ENCODE measurements at places on chromosomes 4 and X.

DNA sequence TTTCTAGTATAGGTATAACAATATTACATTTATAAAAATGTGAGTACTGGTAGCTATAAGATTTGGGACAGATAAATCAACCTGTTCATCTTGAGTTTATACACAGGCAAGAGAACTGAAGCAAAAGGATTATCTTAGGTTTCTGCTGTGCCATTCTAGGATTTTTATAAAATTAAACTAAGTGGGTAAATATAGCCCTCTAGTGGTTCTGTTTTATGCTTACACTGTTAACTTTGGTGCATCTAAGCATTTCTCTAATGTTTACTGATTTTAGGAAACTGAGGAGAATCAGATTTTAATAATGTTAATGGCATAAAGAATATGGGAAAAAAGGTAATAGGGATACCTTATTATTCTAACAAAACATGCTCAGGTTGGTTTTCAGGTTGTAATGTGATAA is 1.1 kb upstream of the RRH start:
- no peak for DNase-seq

DNA sequence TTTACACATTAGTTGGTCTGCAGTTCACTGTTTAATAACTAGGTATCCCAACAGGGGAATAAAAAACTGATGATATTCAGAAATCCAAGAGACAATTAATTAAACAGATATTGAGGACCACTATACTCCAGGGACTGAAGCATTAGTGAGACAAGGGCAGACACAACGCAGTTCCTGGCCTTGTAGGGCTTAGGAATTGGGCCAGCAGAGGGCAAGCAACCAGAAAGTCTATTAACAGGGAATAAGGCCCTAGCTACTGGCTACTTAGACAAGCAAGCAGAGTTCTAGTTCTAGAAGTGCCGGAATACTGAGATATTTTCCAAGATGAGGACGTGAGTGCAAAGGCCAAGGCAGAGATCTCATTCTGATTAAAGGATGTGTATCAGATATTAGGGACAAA is 58.6 kb upstream of the ADGRA3 start:
- DNase-seq, result no peak

GRCh38 chrX:72467135-72467534 is 105.5 kb downstream of the HDAC8 start:
- DNase-seq, result no peak

DNA sequence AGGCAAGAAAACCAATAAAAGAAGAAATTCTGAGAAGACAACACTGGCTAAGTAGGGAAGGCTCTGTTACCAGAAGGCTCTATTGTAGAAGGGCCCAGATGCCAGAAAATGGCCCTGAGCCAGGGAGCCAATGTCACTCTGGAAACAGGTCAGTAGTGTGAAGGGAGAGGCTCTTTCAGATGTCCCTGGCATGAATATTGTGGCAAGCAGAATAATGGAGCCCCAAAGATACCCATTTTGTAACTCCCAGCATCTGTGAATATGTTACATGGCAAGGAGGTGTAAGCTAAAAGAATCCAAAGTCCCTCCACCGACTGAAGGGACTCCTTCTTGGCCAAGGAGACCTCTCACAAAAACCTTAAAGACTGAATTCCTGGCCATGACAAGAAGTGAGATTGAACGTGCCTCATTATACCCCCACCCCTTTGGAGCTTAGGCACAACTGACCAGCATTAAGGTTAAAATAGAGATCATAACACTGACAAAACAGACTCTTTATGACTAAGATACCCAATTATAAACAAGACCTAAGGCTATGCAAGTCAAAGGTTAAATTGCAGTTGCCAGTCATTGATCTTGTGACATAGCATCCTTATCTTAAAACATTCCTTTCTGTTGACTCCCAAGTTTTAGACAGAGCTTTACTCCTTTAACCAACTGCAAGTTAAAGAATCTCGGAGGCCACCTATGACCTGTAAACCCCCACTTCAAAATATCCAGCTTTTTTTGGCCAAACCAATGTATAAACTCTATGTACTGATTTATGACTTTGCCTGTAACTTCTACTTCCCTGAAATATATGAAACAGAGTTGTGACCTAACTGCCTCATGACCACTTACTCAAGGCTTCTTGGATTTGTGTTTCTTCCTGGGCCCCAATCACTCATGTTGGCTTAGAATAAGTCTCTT is 42.2 kb upstream of the SMIM10 start:
- no peak for DNase-seq

DNA sequence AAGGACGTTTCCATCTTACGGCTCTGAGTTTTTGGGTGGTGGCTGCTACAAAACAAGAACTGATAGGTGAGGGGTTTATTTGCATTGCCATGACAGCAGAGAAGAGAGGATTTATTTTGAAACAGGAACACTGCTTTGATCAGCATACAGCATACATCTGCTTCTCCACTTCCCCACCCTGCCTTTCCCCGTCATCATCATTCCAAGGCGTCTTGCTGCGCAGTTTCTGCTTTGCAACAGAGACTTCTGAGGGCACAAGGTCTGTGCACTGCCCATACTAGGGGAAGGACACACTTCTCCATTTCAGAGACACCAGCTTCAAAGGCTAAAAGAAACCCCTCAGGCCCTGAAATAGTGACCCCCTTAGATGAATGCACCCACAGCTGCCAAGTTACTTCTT is 19.1 kb downstream of the STARD8 start:
- no peak for DNase-seq

GRCh38 chr4:38621028-38621684 is 42.8 kb upstream of the KLF3 start:
- no peak for DNase-seq

DNA sequence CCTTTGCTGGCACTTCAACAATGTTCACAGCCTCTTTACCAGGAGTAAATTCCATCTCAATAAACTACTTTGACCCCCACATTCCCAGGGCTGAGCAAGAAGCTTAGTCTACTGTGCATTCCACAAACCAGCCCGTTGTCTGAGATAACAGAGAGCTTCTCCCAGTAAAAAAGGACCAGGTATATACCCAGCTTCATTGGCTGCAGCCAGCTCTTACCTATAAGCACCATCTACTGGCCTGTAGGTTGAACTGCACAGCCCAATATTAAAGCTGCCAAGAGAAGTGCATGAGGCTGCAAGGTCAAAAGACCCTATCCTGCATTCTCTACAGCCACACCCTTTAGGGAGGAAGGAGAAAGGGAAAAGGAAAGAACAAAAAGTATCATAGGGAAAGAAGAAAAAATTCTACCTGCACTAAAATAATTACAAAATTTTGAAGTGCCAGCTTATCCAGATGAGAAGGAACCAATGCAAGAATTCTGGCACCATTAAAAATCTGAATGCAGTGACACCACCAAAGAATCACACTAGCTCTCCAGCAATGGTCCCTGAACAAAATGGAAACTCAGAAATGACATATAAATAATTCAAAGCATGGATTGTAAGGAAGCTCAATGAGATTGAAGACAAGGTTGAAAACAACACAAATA is 45.7 kb upstream of the INTU start:
- DNase-seq, result no peak

GRCh38 chrX:21989384-21989783 is 42.7 kb upstream of the PHEX start:
- no peak for DNase-seq

DNA sequence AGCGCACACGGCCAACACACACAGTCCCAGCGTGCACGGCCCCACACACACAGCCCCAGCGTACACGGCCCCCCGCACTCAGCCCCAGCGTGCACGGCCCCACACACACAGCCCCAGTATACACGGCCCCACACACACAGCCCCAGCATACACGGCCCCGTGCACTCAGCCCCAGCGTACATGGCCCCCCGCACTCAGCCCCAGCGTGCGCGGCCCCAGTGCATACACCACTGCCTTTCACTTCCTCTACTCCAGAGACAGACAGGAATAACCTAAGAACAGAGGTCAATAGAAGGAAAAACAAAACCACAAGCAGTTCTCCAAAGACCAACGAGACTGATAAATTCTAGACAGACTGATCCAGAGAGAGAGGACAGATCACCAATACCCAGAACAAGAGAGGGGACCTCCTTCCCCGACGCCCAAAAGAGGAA is 17.1 kb downstream of the GAK start:
- DNase-seq, result no peak

GRCh38 chrX:72685018-72685417 is 29.1 kb downstream of the PHKA1 start:
- no peak for DNase-seq

GRCh38 chr4:57314636-57315035 is 204.5 kb upstream of the IGFBP7 start:
- no peak for DNase-seq

DNA sequence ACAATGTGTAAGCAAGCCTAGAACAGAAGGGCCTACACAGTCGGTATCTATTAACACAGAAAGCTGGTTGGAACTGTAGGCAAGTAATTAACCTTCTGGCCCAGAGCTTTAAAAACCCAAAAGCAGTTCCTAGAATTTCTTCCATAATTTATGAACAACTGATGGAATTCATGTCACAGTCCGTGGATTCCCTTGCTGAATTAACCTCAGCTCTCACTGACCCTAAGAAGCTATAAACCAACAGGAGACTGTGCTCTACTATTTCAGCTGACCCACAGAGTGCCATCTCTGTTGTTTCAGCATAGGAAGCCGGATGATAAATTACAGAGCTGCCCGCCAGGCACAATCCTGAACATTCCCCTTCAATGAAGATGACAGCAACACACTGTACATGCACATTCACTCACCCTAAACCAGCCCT is 157.3 kb downstream of the PRDM5 start:
- no peak for DNase-seq

DNA sequence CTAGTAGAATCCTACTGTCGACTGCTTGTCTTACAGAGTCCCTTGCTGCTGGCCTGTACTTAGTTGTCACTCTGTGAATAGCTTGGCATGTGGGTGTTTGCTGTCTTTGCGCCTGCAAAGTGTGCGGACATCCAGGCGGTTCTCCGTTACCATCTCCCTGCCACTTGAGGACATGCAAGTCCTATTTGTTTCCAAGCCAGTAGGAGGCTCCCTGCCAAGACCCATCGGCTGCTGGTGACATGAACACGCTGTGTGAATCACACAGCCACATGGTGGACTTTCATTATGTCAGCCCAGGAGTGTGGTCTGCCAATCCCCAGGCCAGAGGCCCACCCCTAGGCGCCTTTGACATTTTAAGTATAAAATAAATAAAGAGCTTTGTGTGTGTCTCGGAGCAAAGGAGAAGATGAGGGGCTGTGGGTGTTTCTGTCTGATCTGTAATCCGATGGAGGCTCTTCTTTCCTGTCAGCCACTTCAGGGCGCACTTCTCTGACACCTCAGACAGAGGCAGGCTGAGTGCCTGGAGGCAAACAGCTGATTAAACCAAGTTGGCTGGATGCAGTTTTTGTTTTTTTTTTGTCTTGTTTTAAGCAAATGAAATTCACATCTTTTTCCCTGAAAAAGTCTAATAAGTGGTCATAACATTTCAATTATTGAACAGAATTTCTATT is 51.5 kb downstream of the ALPK1 start:
- no peak for DNase-seq

- no peak for DNase-seq
Observed at GRCh38 chr4:38202242-38202641, 242.0 kb downstream of the PTTG2 start.

DNA sequence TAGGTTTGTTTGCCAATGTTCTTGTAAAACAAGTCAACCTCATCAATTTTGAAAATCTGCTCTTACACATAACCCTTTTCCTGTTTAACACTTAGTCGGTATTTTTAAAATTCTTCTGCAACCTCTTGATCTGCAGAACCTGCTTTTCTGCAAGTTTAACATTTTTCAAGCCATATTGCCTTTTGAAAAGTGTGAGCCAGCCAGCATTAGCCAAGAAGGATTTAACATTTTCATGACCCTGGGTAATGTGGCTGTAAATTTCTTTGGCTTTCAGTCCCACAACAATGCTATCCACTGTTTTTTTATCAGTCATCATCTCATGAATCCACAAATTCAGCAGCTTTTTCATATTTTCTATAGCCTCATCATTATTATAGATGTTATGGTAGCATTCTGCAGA is 956.5 kb downstream of the FAT4 start:
- DNase-seq, result no peak

DNA sequence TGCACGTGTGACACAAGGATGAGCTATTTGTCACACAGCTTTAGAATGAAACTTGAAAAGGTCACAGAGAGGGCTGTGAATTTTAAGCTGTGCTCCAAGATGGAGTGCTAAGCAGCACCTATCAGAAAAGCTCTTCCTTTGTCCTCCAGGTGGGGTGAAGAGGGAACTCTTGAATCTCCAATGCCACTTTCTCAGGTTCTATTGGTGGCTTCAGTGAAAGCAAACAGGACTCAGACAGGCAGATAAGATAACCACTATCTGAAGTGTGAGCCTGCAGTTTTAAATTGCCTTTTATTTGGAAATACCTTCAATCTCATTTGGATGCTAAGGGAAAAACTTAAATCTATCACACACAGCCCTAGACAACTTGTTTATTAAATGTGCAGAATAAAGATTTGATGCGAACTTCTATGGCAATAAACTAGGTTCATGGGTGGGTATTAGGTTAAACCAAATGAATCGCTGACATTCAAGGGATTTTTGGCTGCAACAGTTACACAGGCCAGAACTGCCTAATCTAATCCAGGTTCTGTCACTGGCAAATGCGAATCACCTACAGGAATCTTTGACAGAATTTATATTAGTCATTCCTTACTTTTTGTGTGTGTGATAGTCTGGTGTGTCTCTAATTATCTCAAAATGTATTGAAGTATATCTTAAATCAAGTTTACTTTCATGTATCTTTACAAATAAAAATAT is 13.6 kb upstream of the PDGFRA start:
- no peak for DNase-seq

DNA sequence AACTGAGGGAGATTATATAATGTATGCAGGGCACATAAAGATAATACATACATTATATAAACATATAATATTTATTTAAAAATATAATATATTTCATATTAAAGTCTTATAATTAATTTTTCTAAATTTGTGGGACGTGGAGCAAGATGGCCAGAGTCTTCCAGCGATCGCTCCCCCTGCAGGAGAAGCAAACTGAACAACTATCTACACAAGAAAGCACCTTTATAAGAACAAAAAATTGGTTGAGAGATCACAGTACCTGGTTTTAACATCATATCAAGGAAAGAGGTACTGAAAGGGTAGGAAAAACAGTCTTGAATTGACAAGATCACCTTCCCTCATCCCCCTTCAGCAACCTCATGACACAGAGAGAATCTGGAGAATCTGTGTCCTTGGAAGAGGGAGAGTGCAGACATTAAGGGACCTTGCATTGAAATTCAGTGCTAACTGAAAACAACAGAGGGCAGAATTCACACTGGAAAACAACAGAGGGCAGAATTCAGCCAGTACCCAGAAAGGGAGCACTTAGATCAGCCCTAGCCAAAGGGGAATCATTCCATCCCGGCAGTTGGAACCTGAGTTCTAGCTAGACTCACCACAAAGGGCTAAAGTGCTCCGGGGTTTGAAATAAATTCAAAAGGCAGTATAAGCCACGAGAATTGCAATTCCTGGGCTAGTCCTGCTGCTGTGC is 262.5 kb upstream of the NDST3 start:
- DNase-seq, result no peak

GRCh38 chrX:41033299-41033698 is 51.9 kb upstream of the USP9X start:
- DNase-seq, result no peak

- no peak for DNase-seq
Observed at GRCh38 chrX:93259029-93259428, 414.3 kb downstream of the NAP1L3 start.
